ENCODE measurements at places on chromosomes 3 and 15. TPM values are rescaled to one million over a fixed set of nuclear protein-coding genes. Genes with fewer than 3 reads are reported as not detected.

DNA sequence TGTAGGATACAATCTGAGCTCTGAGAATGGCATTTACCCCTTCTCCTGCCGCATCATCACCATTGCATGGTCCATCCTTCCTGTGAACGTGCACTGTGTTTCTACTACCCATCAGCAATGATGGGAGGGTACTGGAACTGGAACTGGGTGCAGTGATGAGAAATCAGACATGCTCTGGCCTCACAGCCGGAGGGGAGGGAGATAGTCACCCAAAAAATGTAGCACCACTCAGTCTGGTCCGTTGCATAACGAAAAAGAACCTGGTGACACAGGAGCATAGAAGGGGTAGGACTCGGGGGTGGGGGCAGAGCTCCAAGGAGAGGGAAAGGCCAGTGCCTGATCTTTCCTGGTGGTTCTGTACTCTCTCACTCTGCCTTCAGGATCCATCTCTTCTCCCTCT is 205.0 kb downstream of the RPLP1 start:
- DNase-seq: no peak

DNA sequence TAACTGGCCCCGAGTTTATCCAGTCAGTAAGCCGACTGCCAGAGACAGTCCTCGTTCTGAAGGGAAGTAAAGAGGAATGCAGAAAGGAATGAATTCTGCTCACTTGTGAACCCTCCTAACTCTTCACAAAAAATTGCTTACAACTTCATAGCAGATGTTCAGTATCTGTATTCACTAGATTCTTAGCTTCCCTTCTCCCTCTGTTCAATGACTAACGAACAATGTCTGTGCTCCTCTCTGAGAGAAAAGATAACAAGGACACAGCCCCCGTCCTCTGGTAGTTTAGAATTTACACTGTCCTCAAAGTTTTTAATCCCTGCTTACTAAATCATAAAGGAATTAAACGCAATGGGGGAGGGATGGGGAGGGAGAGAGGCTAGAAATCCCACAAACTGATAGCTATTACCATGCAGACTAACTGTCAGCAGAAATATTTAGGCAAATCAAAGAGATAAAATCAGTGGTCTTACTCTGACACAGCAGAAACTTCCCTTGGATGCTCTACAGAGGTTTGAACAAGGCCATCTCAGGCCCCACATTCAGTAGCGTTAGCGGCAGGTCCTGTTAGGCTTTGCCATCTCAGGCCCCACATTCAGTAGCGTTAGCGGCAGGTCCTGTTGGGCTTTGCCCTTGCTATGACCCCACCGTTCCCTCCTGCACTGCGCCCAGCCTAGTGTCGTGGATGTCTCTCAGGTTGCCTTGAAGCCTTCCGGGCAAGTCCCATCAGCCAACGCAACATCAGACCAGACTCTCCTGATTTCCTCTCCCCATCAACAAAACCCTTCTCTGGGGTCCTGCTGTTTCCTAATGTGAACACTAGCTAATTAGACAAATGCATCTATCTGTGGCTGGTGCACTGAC is 23.4 kb downstream of the NRROS start:
- no peak for DNase-seq

DNA sequence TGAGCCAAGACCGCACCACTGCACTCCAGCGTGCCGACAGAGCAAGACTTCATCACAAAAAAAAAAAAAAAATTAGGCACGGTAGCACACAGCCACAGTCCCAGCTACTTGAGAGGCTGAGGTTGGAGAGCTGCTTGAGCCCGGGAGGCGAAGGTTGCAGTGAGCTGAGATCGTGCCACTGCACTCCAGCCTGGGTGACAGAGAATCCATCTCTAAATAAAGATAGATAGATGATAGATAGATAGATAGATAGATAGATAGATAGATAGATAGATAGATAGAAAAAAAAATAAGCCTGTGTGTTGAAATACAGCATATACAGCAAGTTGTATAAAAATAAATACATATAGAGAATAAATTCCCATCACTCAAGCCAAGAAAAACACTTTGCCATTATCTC is 37.3 kb downstream of the PTH1R start:
- no peak for DNase-seq

The SMCO1 gene
- not detected for polyA plus RNA-seq

GRCh38 chr3:189395825-189396224 is 224.1 kb downstream of the TPRG1 start:
- no peak for DNase-seq

The DPPA4 gene
- not detected for polyA plus RNA-seq

- DNase-seq: no peak
Measured at GRCh38 chr3:178203165-178203564, 333.1 kb upstream of the KCNMB2 start.

- DNase-seq: no peak
Measured at GRCh38 chr3:28212681-28213080, 28.7 kb upstream of the CMC1 start.

DNA sequence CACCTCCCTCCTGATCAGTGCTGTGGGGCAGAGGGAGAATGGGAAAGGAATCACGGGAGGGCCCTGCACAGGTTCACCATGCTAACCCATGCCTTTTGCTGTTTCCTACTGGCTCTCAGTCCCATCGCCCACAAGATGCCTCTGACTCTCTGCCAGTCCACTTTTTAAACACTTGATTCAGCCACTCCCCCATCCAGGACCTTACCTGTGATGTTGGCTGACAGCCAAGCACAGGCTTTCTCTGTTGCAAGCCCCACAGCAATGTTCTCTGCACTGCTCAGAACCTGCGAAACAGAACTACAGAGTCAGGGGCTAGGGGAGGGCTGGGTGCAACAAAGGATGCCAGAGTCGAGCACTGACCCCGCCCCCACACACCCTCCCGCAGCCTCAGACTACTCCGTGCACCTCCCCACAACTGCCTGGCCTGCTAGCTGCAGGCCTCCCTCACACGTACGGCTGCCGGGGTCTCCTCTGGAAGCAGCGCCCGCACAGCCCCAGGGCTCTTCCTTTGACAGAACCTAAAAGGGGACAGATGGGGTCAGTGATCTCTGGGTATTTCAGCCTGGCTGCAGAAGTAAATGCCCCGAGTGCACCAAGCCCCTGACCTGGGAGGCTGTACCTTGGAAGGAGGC is 9.1 kb downstream of the CDAN1 start:
- no peak for DNase-seq

The CDC25A gene
- 5.5 TPM for polyA plus RNA-seq

GRCh38 chr3:72212396-72212795 is 427.4 kb upstream of the PROK2 start:
- DNase-seq: no peak
